Activated CD4-positive, alpha-beta T cell treated with anti-CD3 and anti-CD28 coated beads, Interleukin-2, amount 50 U/mL, for 16 hours (primary cell): ENCODE measurements at places on chromosomes 16 and 17.

DNA sequence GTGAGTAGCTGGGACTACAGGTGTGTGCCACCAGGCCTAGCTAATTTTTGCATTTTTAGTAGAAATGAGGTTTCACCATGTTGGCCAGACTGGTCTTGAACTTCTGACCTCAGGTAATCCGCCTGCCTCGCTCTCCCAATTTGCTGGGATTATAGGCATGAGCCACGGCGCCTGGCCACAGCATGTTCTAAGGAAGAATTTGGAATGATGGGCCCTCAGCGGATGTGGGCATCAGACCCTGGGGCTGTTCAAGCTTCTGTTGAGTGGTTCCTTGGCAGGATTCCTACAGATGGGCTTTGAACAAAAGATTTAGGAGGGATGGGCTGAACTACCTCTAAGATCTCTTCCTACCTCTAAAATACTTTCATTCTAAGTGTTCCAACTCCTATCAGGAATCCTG, 4.1 kb downstream of the PRPSAP2 start:
- DNase-seq: no peak

- DNase-seq: no peak
Observed at GRCh38 chr16:61957075-61957855, 79.0 kb downstream of the CDH8 start.

DNA sequence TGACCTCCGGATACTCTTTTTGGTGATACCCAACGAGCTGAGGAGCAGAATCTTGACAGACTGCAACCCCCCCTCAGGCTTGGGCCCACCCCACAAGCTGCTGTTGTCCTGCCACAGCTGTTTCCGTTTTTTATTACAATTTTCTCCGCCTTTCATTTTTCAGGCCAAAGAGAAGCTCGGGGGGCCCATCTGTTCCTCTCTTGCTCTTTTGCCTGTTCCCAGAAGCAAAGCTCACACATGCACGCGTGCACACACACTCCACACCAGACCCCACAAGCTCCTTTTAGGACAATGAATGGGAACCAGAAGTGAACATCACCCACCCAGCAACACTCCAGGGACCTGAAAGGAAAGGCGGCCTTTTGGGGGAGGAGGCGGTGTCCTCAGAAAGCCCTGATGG, 16.3 kb downstream of the SOX9 start:
- no peak for DNase-seq

DNA sequence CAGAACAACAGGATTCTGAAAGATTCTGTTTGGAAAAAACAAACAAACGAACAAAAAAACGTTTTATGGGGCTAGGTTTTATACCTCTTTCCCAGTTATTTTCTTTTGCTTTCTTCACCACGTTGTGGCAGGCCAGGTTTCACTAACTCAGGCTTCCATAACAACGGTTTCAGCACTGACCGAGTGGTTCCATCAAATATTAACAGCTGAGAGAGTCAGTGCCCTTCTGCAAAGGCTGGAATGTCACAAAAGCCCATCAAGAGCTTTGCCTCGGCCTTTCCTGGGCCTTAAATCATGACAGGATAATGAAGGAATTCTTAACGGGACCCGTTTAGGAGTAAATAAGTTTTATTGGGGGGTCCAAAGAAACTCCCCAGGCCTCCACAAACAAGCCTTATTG, 34.2 kb downstream of the MPHOSPH6 start:
- no peak for DNase-seq

GRCh38 chr16:56985288-56985961, 3.9 kb upstream of the NLRC5 start:
- no peak for DNase-seq

GRCh38 chr17:4806777-4807604, at the start of gene PLD2:
Gene PLD2, plus strand, starts transcription at chr17:4807152. Its CDS starts 621 bp downstream, at chr17:4807773.
- DNase-seq: peak; percentile 87

DNA sequence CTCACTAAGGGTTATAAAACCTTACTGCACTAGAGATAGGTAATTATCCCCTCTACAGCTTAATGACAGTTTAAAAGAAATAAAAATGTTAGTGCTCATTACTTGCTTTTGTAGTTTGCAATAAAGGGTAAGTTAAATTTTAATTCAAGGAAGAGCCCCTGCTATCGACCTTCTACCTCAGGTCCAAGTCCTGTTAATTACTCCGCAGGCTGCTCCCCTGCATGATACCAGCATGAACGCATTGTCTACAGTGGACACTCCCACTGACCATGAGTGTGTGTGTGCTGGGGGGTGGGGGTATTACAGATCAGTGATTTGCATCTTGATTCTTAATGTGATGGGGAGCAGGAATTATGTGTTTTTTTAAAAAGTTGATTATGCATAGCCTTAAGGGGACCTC, 103.1 kb downstream of the AATF start:
- DNase-seq: no peak

DNA sequence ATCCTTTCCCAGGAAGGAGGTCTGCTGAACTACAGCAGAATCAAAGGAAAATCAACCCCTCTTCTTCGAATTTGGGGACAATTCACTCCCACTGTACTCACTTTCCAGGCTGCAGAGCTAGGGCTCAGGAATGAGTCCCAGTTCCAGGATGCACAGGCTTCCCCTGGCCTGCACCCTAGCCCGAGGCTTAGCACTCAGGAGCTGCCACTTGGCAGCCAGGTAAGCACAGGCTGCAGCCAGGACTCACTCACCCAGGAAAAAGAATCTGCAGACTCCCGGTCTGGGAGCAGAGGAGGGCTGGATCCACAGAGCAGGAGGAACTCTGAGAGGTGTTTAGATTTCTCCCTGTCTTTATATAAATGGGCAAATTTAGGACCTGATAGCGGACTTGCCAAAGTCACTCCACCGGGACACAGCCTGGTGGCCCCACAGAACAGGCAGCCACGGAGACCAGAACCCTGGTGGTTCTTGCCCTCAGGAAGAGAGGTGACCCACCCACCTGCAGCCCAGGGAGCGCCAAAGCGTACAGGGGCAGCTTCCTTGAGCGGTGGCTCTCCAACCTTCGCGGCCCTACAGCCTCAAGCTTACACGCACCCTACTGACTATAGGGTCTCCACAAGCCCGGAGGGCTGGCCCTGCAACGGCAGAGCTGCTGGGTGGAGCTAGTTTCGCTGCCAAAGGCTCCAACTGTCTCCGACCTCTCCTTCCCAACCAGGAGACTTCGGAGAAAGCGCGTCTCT, 4.8 kb downstream of the CBLN1 start:
- DNase-seq: no peak

- no peak for DNase-seq
Observed at GRCh38 chr16:10858203-10858602, 18.8 kb upstream of the CIITA start.

- no peak for DNase-seq
Observed at GRCh38 chr16:2319606-2320005, 20.9 kb downstream of the ABCA3 start.

DNA sequence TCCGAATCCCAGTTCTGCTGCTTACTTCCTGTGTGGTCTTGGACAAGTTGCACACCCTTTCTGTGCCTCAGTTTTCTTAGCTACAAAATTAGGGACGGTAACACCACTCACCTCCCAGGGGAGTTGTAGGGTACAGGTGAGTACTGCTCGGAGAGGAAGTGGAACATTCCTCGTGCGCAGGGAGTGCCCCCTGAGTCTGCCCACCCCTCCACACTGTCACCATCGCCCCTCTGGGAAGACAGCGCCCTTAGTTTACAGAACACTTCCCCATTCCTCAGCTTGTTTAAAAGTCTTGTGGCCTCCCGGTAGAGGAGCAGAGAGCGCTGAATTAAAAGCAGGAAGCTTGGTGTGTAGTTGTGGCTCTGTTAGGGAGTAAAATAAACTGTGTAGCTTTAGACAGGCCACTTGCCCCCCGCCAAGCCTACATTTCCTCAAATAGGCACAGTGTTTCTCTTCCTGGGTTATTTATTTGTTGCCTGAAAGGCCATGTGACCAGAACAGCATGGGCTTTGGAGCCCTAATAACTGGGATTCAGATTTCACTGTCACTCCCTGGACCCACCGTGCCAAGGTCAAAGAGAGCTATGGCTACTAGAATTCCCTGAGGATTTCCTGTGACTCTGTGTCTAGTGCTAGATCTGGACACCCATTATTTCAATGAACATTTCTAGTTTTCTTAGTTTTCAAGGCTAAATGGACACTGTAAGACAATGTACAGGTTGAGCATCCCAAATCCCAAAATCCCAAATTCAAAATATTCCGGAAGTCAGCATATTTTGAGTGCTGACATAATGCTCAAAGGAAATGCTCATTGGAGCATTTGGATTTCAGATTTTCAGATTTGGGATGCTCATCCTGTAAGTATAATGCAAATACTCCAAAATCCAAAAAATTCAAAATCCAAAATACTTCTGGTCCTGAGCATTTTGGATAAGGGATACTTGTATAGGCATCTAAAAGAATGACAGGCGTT, 372.5 kb downstream of the SNX29 start:
- DNase-seq: no peak

GRCh38 chr16:2151188-2152091, 3.0 kb downstream of the RAB26 start:
- DNase-seq: peak; percentile 46

GRCh38 chr16:79826732-79827475, 226.4 kb upstream of the MAF start:
- no peak for DNase-seq

DNA sequence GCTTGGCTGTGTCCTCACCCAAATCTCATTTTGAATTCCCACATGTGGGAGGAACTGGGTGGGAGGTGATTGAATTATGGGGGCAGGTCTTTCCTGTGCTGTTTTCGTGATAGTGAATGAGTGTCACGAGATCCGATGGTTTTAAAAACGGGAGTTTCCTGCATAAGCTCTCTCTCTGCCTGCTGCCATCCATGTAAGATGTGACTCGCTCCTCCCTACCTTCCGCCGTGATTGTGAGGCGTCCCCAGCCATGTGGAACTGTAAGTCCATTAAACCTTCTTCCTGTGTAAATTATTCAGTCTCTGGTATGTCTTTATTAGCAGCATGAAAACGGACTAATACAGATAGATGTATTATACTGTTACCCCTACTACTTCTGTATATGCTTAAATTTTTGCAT, 3.6 kb downstream of the SPATA33 start:
- DNase-seq: no peak

DNA sequence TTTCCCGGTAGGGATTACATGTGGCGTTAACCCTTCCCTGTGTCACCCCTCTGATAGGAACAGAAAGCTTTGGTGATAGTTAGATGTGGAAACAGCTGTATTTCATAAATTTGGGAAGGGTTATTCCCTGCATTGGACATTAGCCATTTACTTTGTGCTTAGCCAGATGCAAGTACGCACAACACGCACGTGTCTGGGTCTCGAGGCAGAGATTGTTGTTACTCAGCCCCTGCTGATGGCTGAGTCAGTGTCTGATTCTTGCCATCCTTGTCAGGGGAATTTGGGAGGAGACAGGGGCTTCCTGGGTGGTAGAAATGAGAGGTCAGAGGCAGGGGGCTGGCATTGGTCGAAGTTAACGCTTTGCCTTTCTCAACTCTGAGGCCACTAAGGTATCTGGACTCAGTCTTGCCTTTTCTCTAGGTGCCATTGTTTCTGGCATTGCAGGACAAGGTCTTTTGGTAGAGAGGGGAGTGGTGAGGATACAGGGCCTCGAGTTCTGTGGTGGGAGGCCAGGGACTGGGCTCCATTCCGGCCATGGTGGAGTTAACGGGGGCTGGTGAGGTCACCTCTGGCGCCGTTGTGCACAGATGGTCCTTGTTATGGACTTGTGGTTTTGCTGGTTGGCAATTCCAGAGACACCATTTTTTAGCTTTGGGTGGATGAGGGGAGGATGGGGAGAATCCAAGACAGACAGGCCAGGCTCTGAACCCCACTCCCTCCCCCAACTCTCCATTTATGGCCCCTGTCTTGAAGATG, 8.2 kb downstream of the MMP2 start:
- no peak for DNase-seq

DNA sequence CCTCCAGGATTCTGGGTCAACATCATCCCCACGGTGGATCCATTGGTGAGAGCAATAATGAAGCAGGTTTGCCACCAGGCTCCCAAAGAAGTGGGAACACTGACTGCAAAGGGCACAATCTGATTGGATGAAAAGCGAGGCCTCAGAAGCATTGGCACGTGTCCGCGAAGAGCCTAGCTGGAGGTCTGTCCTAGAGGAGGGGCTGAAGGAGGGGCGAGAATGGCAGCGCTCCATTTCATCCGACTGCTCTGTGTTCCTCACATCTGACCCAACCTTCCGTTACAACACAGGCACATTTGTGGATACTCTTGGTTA, 79.9 kb downstream of the MRC2 start:
- no peak for DNase-seq
